ENCODE measurements at places on chromosomes 2 and 18.

- DNase-seq, result no peak
These were observed 276.1 kb upstream of the PKDCC start for GRCh38 chr2:41771710-41772109.

DNA sequence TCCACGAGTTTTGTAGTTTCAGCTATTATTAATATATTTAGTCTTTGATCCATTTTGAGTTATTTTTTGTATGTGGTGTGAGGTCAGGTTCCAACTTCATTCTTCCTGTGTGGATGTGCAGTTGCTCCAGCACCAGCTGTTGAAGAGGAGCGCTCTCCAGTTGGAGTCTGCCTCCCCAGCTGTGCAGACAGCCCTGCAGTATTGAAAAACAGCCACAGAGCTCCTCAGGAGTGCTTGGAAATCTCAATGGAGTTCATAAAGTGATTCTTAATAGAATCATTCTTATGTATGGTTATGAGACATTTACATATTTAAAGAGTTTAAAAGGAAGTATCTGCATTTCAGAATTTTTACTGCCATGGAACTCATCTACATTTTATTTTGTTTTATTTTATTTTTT, 17.3 kb downstream of the DGKD start:
- no peak for DNase-seq

GRCh38 chr2:160720098-160720497, 226.5 kb upstream of the RBMS1 start:
- DNase-seq, result no peak

DNA sequence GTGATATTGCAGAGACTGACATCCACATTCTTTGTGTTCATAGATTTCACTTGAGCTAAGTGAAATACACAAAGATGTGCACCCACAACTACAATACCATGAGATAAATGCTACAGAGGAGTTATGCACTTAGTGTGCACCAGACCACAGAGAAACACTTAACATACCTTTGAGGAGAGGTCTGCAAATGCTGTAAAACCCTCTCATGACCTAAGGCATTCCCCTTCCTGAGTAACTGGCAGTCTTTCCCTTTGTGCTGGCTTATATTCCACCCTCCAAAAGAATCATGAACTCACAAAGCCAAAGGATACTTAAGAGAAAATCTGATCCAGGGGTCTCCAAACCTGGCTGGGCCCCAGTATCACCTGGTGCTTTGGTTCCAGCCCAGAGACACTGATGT, 16.2 kb downstream of the NXPH2 start:
- DNase-seq, result no peak

- no peak for DNase-seq
These were observed 82.5 kb downstream of the SPRED2 start for GRCh38 chr2:65349863-65350262.

- DNase-seq, result no peak
These were observed 21.3 kb upstream of the TMEM131 start for GRCh38 chr2:98016908-98017670.

DNA sequence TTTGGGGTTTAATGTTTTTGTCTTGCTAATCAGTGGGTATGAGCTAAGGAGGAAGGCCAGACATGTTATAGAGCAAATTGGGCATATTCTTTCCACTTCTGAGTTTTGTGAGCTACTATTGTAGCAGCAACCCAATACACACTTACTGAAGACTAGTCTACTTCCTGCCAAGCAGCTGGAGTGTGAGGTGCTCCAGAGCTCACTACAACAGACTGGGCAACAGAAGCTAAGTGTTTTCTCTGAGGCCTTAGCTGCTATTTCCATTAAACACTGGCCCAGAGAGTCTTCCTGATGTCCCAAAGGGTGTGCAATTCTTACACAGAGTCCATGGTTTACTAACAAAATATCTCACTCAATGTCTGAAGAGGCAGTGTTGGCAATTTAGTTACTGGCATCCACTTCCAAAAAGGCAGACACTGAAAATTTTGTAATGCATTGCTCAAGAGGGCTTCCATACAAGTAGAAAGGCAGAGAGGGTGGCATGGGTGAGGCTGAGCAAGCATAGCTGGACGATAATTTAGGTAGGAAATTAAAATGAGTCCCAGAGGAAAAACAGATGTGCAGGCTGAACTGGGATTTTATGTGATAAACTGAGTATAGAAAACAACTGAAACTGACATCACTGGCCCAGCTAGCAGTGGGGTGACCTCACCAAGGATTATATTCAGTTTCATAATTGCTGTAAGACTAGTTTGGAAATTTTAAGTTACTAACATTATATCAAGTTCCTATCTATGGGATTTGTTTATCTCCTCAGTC, 68.6 kb downstream of the ZC3H6 start:
- no peak for DNase-seq

- DNase-seq, result peak; percentile 47
These were observed 88.5 kb downstream of the DYNAP start for GRCh38 chr18:54679318-54680149.

GRCh38 chr2:120747281-120747680, 11.6 kb downstream of the GLI2 start:
- no peak for DNase-seq

GRCh38 chr2:72980535-72981217, 63.4 kb downstream of the EMX1 start:
- DNase-seq, result no peak

- DNase-seq, result no peak
These were observed 36.4 kb upstream of the IL1R1 start for GRCh38 chr2:102106133-102106556.

- no peak for DNase-seq
These were observed 79.1 kb downstream of the NCKAP5 start for GRCh38 chr2:133489146-133489545.

DNA sequence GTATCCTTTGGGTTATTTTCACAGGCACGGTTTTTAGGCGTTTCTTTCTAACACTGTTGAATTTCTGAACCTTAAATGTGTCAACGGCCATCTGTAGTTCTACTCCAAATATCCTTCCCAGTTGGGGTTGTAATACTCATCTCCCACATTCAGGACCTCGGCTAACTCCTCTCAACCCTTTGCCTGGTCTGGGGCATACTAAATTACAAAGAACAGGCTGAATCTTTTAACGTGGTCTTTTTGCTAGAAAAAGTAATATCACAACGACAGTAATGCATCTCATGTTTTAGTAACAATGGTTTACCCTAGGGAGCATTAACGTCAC, 2.1 kb downstream of the RPRM start:
- DNase-seq, result no peak

GRCh38 chr2:10120158-10120876, 2.2 kb upstream of the RRM2 start:
- peak; percentile 92 for DNase-seq

DNA sequence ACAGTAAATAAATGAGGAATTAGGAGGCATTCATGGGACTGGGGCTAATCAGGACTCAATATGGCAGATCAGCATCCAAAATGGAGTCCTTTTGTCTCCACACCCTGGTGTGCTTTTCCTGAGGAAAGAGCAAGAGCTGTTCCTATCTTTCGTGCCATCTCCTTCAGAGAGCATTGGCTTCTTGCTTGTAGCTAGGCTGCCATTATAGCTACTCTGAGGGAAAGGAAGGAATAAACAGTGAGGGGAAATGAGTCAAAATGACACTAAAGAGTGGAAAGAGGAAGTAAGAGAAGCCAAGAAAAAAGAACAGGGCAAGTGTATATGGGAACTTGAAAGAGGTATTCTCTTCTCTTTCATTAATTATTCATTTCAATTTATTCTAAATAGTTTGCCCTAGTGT, 8.4 kb upstream of the NMI start:
- DNase-seq, result no peak

GRCh38 chr2:236684504-236685256, 115.1 kb downstream of the ACKR3 start:
- DNase-seq, result no peak

DNA sequence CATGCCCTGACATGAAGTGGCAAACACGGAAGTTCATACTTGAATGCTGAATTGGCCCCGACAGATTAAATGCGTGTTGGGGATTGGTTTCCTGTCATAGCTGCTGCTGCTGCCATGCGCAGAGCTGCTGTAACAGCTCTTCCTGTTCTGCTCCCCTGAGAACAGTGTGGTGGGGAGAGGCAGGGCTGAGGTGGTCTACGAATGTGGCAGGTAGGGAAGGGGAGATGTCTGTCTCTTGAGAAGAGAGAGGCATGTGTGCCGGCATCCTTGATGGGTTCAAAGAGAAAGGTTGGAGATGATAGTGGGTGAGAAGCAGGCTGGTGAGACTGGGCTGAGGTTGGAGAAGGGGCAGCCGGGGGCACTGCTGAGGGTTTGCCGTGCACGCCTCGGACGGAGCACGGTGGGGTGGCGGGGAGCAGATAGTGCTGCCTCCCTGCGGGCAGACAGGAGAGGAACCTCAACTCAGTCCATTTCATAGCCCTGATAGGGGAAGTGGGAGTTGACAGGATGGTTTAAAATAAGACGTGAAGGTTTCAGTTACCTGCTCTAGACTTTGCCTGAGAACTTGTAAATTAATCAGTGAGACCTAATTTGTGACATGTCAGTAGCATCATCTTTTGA, 46.1 kb downstream of the TMEM185B start:
- DNase-seq, result no peak

GRCh38 chr2:63035660-63036059, 15.0 kb upstream of the OTX1 start:
- DNase-seq, result no peak

- DNase-seq, result no peak
These were observed 26.6 kb downstream of the MLPH start for GRCh38 chr2:237513693-237514092.

DNA sequence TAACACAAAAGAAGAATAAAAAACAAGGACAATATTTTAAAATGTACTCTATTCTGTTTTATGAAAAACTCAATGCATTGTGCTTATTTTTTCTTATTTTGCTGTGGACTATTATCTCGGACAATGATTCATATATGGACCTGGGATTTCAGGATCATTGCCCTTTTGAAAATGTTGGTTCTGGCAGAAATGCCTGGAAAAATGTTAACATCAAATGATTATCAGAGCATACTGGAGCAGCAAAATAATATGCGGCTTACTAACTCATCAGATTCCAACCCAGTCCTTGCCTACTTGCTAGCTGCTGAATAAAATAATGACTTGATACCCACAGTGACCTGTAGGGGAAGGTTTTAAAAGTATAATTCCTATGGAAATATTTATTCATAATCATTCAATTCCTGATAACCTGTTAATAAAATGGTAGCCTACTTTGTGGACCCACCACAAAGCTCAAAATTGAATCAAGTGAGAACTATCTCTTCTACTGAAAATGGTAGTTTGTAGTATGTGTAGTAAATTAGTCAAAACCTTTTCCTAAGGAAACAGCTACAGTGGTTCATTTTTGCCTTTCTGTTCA, 117.4 kb downstream of the NEB start:
- DNase-seq, result no peak

DNA sequence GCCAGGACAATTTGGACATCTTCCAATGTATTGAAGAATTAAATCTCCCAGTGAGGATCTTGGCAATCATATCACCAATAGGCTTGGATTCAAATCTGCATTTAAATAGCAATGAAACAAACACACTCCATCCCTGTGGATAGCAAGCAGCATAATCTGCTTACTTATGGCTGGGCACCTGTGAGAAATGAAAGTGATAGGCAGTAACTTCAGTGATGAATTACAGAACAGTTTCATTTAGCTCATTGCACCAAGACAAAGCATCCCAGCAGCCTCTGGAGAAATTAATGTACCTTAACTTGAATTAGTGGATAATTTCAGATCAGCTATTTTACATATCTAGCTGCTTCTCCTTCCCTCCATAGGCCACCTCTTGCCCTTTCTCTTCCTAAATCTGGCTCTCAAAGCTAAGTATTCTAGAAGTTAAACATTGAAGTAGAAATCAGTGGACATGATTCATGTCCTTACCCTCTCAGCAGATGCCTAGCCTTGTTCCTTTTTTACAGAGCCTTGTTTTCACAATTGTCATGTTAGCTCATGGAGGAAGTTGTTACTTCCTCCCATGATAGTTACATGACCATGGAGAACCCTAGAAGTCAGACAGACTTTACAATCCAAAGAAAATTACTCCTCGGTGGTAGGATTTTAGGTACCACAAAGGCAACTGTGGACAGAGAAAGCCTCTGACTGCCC, 88.5 kb upstream of the TACR1 start:
- no peak for DNase-seq

GRCh38 chr2:164867779-164868397, 26.3 kb upstream of the COBLL1 start:
- no peak for DNase-seq

- no peak for DNase-seq
These were observed 102.1 kb downstream of the SMAD7 start for GRCh38 chr18:48848641-48849143.

DNA sequence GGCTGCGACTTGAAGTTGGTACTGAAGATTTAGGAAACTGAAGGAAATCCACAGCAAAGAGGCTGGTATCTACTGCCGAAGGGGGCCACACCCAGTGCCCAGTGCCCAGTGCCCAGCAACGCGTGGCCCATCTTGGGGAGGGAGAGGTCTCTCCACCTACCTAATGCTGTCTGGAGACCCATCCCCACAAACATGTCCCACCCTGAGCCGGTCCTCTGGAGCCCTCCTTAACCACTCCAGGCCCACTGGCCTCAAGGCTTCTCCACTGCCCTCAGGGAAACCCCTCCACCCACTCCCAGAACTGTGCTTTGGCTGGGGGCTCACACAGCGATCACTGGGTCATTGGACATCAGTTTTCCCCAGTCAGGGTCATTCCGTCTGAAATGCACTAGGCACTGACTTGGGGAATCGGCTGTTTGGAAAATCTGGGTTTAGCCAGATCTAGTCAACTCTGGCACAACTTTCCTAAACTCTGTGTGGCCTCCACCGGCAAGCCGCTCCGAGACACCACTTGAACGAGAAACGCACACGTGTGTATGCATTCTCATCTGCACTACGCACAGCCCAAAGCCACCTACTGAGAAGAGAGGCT, 20.1 kb downstream of the GPR55 start:
- DNase-seq, result no peak

DNA sequence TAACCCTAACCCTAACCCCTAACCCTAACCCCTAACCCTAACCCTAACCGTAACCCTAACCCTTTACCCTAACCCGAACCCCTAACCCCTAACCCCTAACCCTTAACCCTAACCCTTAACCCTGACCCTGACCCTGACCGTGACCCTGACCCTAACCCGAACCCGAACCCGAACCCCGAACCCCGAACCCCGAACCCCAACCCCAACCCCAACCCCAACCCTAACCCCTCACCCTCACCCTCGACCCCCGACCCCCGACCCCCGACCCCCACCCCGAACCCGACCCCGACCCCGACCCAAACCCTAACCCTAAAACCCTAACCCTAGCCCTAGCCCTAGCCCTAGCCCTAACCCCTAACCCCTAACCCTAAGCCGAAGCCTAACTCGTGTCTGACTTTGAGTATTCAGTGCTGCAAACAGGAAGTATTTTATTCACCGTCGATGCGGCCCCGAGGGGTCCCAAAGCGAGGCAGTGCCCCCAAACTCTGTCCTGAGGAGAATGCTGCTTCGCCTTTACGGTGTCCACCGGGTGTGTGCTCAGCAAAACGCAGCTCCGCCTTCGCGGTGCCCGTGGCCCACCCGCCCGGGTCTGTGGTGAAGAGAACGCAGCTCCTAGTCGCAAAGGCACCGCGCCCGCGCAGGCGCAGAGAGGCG, 36.0 kb downstream of the FAM110C start:
- DNase-seq, result no peak

Measured in HS-27A (cell line).